ENCODE measurements at places on chromosomes 12 and 14. TPM values are rescaled to one million over a fixed set of nuclear protein-coding genes. Genes with fewer than 3 reads are reported as not detected.

Gene PLEKHH1
- polyA plus RNA-seq, result 6.8 TPM

Gene ARHGEF25
- polyA plus RNA-seq, result 47.4 TPM

Gene C12orf56
- not detected for polyA plus RNA-seq

Gene CCDC38
- polyA plus RNA-seq, result 0.22 TPM

Gene ADGRD1
- polyA plus RNA-seq, result 28.3 TPM

Gene RNF212B
- not detected for polyA plus RNA-seq

Gene TMEM132C
- polyA plus RNA-seq, result 2.8 TPM

Gene GDF3
- 1.0 TPM for polyA plus RNA-seq

Gene KCNMB4
- polyA plus RNA-seq, result 4.0 TPM

Gene NT5DC3
- 1.8 TPM for polyA plus RNA-seq

Gene CCDC60
- 0.32 TPM for polyA plus RNA-seq

Gene ADCY4
- polyA plus RNA-seq, result 19.7 TPM

Gene RIPK3
- 2.8 TPM for polyA plus RNA-seq

Gene OTUB2
- polyA plus RNA-seq, result 1.5 TPM

Gene GALNT6
- polyA plus RNA-seq, result 2.7 TPM

Gene PTPRQ
- 0.13 TPM for polyA plus RNA-seq

Gene B3GNT4
- polyA plus RNA-seq, result not detected

Gene GPR137C
- 1.0 TPM for polyA plus RNA-seq

Gene POTEG
- not detected for polyA plus RNA-seq

Gene NEDD8
- polyA plus RNA-seq, result 180 TPM

Gene FOXG1
- polyA plus RNA-seq, result 0.15 TPM

Gene CISTR
- not detected for polyA plus RNA-seq

Gene LRTM2
- polyA plus RNA-seq, result not detected

Gene MFAP5
- 0.46 TPM for polyA plus RNA-seq

Gene OR6C2
- polyA plus RNA-seq, result not detected

Gene RAD9B
- 0.80 TPM for polyA plus RNA-seq

Gene NEMF
- 46.2 TPM for polyA plus RNA-seq

Gene NXPH4
- polyA plus RNA-seq, result 0.13 TPM

Gene ERC1
- polyA plus RNA-seq, result 10.4 TPM

Gene AQP2
- polyA plus RNA-seq, result not detected

Gene CLEC14A
- polyA plus RNA-seq, result 28.6 TPM

Gene MYH6
- polyA plus RNA-seq, result 0.31 TPM

Gene ASCL1
- 0.12 TPM for polyA plus RNA-seq

Gene STAT6
- polyA plus RNA-seq, result 158 TPM

Gene GPR84
- polyA plus RNA-seq, result 0.42 TPM

Gene KRT78
- polyA plus RNA-seq, result not detected

Gene BDKRB1
- polyA plus RNA-seq, result 0.30 TPM

Gene TAS2R31
- polyA plus RNA-seq, result 0.61 TPM

Gene FGF6
- polyA plus RNA-seq, result not detected

Gene ANG
- polyA plus RNA-seq, result 65.2 TPM

Gene FITM1
- polyA plus RNA-seq, result not detected

Gene APPL2
- 66.2 TPM for polyA plus RNA-seq

Gene HOXC12
- not detected for polyA plus RNA-seq

Gene LTB4R2
- polyA plus RNA-seq, result 0.85 TPM

Gene VDR
- polyA plus RNA-seq, result 0.31 TPM

Gene CALM1
- 143 TPM for polyA plus RNA-seq
